CD14-positive monocyte (primary cell): ENCODE measurements at places on chromosomes 7 and 10.

- DNase-seq, result no peak
These were observed 303.3 kb downstream of the SUGCT start for GRCh38 chr7:40437936-40438634.

DNA sequence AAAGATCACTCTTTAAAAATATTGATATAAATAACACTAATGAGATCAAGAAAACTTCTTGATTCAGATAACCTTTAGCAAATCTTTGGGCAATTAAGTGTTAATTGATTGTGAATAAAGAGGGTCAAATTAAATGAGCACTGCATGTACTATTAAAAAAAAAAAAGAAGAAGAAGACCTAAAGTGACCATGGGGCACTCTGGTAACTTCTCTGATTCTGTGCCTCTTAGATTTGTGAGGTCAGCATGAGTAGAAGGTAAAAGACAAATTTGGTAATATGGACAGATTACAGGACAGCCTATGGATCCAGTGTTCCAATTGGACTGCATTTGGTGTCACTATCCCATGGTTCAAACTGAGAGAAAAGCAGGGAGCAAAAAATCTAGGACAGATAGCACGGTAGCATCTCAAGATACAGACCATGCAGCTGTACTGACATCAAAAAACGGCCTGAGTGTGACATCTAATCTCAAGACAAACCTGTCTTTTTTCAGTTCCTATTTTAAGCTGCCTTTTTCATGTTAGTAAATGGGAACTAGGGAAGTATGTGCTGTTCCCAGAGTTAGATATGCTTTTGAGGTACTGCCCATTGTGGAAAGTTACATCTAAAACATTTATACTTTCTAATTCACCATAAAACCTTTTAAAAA lies 128.0 kb downstream of the KCND2 start:
- DNase-seq, result no peak

DNA sequence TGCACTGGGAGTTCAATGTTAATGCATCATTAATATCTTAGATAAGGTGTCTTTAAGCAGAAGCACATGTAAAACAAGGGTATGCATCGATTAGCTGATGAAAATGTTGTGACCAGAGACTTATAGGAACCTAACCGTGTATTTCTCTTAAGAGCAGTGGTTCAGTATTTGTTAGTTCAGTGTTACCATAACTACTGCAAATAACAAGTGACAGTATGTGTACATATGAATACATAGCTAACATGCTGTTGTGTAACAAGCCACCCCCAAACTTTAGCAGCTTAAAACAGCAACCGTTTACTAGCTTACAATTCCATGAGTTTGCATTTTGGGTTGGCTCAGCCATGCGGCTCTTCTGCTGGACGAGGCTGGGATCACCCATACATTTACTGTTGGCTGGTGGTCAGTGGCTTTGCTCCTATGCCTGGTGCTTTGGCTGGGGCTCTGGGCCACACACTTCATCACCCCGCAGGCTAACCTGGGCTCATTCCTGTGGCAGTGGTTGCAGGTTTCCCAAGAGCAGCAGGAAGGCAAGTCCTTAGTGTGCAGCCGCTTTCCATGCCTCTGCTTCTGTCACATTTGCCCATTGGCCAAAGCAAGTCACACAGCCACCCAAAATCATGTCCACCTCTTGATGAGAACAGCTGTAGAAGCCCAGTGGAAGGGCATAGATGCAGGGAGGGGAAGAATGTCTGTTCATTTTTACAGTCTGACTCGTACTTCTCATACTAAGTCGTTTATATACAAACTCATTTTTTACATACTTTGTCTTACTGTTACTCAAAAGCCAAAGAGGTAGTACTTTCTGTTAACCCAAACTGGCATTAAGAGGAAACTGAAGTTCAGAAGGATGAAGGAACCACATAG lies 103.3 kb upstream of the GATA3 start:
- no peak for DNase-seq

DNA sequence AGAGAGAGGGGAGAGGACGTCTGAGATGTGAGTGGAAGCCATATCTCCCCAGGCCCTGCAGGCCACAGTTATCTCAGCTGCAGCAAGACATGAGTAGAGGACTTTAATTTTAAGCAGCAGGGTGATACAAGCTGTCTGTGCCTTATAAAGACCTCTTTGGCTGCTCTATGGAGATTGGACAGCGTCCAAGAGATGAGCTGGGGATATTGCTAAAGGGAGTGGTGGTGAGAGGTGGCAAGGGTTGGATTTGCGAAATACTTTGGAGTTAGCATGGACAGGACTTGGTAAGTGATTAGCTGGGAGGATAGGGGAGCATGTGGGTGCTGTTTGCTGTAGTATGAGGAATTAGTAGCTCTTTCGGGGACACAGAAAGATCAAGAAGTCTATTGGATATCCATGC lies 191.8 kb downstream of the CACNB2 start:
- DNase-seq, result no peak

DNA sequence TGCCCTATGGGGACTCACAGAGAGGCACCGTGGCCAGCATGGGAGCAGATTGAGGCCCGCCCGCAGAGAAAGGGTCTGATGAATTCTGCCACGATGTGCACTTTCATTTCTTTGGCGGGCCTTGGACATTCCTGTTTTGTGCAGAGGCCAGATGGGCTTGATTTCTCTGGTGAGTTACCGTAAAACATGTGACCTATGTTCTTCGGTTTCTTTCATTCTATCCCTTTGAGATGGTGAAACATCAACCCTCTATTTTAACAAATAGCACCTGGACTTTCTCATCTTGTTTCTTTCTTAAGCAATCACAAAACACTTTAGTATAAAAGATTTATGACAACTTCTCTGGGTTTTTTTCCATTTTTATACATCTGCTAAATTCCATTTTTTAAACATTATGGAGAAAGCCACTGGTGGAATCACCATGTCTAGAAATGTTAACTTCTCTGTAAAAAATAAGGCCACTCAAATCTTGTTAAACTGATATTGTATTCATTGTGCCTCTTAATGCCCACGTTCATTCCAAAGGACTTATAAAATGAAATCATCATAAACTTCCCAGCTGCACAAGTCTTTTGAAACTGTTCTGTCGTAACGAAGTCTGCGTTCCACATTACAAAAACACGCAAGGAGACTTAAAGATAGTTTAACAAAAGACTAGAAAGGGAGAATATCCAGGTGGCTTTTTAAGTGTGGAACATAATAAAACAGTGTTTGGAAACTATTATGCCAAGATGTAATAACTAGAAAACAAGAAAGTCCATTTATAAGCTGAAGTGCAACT lies 21.4 kb upstream of the ODAD2 start:
- no peak for DNase-seq

GRCh38 chr7:52463341-52463740 lies 572.1 kb upstream of the POM121L12 start:
- no peak for DNase-seq

GRCh38 chr10:110324201-110324804 lies 19.6 kb upstream of the SMNDC1 start:
- DNase-seq, result no peak

DNA sequence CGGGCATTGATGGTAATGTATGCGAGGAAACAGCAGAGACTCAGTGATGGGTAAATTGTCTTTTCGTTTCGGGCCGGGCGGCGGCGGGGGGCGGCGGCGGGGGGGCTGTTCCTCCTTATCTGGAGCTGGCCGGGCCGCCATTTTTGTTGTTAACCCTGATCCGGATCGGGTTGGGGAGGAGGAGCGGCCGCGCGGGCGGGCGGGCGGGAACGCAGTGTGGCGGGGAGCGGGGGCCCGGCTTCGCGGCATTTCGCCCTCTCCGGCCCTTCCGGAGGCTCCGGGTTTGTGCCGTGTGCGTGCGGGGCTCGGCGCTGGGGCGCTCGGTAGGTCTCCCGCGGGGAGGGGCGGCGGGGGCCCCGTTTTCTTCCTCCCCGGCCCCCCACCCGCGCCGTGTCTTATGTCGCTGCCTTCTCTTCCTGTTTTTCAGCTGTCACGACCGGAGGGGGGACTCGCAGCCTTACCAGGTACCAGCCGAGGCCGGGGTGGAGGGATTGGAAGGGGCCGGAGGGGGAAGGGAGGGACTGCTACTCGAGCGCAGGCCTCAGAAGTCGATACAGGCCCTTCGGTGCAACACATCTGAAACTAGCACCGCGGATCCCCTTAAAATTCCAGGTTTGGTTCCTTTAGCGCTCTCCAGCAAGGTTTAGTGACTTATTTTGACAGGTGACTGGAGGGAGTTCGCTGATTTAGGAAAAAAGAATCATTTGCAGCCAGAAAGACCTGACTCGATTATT lies 820 bp downstream of the WAC start:
- DNase-seq, result peak; percentile 50

- DNase-seq, result no peak
These were observed 43.4 kb upstream of the HECTD2 start for GRCh38 chr10:91366704-91367103.

DNA sequence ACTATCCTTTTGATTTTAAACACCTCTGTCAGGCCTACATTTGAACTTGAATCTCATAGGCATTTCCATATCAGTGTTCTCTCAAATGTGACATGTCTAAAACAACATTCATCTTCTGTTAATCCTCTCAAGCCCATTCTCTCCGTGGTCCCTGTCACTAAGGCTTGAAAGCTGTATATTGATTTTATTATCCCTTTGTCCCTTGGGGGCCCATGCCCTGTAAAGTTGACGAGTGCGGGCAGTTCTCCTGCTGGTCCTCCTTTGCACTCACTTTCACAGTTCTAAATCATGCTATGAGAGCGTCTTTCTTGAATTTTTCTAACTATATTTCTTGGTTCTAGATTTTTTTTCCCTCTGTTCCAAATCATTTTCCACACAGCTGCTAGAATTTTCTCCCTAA lies 27.3 kb downstream of the GALNT11 start:
- no peak for DNase-seq

- no peak for DNase-seq
These were observed 4.9 kb upstream of the GRID2IP start for GRCh38 chr7:6556196-6556595.

DNA sequence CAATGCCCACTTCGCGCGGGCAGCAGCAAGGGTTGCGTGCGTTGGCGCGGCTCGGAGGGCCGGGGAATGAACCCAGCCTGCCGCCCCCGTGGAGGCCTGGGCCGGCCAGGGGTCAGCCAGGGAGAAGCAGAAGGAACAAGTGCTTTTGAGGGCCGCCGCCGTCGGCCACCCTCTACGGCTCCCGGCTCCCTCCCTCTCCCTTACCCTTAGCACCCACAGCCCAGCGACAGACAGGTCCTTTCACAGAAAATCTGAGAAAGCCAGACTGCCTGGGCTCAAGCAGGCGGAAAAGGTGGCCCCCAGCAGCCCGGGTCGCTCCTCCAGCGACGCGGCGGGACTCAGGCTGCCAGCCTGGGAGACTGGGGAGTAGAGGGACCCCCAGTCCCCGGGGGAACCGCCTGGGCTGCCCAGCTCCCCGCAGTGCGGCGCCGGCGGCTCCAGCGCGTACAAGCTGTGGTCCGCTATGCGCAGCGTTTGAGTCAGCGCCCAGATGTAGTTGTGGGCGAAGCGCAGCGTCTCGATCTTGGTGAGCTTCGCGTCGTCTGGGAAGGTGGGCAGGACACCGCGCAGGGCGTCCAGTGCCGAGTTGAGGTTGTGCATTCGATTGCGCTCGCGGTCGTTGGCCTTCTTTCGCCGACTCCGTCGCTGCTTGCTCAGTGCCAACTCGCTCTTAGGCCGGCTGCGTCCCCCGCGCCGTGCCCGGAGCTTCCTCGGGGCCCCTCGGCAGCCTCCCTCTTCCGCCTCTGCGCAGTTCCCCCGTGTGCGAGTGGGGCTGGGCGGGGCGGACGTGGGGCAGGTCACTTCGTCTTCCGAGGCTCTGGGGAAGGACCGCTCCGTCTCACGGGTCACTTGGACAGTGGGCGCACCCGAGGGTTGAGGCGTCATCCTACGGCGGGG lies 815 bp downstream of the NEUROG3 start:
- no peak for DNase-seq

DNA sequence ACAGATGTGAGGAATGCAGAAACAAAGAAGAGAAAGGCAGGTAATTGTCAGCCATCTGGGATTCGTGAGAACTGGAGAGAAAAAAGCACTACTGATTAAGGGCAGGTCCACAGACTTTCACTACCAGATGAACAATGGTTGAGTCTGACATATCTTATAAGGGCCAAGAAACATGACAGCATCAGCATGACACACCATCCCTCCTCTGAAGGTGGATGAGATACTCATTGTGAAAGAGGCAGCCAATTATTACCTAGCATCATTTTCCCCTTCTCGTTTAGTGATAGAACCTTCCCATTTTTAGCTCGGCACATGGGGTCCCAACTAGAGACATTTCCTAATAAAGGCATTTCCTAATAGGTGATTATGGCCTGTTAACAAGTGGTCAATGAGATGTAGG lies 19.2 kb upstream of the MET start:
- DNase-seq, result no peak

DNA sequence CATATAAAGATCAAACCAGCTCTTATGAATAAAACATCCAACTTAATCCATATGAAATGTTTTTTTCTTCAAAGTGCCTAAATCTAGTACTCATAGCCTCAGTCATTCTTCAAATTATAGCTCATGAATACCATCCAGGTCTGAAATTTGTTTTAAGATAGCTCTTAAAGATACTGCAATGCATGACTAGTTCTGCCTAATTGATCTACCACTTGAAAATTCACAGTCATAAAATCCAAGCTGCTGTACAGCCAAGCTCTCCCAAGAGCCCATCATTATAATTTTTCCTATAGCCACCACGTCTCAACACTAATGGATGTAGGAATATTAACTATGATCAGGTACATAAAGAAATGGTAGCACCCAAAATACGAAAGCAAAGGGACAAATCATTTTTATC lies 87.9 kb upstream of the RNF148 start:
- DNase-seq, result no peak

DNA sequence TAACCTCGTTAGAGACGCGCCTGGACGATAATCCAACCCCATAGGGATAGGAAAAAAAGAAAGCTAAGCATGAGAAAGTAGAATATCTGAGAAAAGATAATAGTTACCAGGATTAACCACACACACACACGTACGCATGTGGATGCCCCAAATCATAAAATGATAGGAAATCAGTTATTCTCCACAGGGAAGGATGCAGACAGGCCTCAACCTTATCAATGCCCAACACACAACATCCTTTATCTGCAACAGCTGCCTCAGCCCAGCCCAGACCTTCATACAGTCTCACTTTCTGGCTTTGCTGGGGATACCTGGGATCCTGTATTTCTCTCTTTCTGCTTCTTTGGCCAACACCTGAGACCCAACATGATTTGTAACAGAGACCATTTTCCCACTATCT lies 123.0 kb downstream of the NOC3L start:
- DNase-seq, result no peak

- no peak for DNase-seq
These were observed 6.9 kb upstream of the MINDY4 start for GRCh38 chr7:30764030-30764975.

DNA sequence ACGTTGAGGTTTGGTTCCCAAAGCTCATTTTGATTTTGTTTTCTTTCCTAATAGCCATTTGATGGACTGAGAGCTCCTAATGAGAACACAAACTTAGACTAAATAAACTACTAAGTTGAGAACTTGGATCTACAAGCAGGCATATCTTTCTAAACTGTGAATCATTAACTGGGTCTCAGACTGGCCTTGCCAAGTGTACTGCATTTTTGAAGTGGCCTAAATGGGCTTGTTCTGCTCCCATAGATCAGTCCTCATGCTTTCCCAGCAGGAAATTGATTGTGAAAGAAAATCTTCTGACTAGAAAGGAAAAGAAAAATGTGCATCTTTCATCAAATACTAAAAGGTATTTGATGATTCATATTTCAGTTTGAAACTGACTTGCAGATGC lies 46.7 kb upstream of the RBM33 start:
- no peak for DNase-seq
